Stimulated activated CD4-positive, alpha-beta T cell treated with anti-CD3 and anti-CD28 coated beads, Interleukin-1b, Interleukin-23, amount 100 ng/mL, for 1 hour (primary cell): ENCODE measurements at places on chromosomes 4 and X.

DNA sequence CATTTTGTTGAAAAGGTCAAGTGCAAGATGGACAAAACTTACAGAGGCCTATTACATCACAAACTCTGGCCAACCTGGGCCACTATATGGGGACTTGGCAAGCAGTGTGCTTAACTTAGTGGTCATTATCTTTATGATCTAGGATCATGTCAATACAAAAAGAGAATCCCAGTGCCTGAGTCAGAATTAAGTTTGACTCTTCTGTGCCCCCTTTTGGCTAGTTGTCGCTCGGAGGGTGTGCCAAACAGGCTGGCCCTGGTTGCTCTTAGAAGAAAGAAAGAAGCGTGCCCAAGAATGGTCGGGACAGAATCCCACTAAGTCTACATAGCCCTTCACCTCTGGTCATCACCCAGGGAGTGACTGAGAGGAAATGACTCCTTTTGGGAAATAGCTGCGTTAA is 100.1 kb downstream of the EIF4E start:
- DNase-seq, result peak; percentile 5

DNA sequence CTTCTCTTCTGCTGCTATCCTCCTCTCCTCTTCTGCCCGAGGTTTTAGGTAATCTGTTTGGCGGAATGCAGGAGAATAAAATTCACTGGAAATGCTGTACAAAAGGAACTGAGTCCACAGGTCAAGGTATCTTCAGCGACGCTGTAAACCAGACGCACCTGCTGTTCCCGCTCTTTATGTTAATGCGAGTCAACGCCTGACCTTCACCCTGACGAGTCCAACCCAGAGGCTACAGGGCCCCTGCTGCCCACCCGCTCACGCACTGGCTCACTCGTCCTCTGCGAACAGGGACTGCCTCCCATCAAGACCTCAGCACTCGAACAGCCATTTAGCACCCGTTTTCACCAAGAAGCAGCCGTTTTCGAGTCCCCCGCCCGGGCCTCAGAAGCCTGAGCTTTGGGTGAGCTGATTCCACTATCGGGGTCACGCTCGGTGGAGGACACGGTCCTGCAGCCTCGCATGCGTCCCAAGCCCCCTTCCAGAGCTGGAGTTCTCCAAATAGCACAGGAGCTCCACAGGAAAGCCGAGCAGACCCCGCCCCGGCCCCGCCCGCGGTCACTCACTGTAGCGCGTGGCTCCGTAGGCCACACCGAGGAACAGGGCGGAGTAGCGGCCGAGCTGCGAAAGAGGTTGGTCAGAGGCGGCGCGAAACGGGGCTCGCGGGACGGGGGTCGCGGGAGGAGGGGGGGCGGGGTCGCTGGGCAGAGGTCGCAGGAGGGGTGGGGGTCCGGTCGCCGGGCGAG is 556 bp downstream of the ATP5ME start:
- no peak for DNase-seq

- no peak for DNase-seq
Measured at GRCh38 chr4:6951880-6952381, 42.3 kb downstream of the TBC1D14 start.

- no peak for DNase-seq
Measured at GRCh38 chr4:90904021-90904420, 776.8 kb downstream of the CCSER1 start.

- DNase-seq, result no peak
Measured at GRCh38 chrX:150769408-150769807, 76.2 kb downstream of the MTMR1 start.

- no peak for DNase-seq
Measured at GRCh38 chr4:186844059-186844681, 120.5 kb upstream of the FAT1 start.

GRCh38 chr4:47442980-47443379 is 20.5 kb downstream of the COMMD8 start:
- no peak for DNase-seq

- DNase-seq, result no peak
Measured at GRCh38 chrX:14697451-14697850, 168.1 kb downstream of the GLRA2 start.

DNA sequence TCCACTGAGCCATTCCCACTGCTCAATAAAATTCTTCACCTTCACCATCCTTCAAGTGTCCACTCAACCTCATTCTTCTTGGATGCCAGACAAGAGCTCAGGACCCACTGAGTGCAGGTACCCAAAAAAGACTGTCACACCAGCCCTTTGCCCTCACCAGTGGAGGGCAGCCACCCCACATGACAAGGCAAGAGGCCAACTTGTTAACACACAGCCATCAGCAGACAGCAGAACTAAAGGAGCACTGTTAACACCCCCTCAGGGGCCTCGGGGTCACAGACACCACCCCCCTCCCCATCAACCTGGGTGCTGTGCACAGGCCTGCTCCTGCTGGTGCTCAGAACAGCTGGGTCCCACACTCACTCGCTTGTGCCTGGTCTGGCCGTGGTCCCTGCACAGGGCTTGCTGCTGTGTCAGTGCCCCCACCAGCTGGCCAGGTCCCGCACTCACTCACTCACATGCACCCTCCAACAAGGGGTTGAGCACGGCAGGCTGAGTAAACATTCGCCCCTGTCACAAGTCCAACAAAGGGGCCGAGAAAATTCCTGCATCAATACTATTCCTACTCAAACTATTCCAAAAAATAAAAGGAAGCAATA is 54.1 kb downstream of the ATRX start:
- DNase-seq, result no peak

GRCh38 chrX:1262369-1262768 is 6.2 kb upstream of the CSF2RA start:
- DNase-seq, result no peak

DNA sequence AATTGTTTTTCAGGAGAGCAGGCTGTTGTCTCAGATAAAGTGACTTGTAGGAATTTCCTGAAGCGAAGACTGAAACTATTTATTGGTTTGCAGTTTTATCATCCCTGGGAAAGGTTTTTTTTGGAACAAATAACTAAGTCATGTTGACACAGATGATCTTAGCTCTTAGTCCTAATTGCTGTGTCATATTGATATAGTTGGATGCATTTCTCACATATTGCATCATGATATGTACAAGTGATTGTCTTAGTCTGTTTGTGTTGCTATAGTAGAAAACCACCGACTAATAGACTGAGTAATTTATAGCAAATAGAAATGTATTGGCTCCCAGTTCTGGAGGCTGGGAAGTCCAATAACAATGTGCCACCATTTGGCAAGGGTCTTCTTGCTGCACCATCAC is 397.5 kb upstream of the PPP1R2C start:
- no peak for DNase-seq

DNA sequence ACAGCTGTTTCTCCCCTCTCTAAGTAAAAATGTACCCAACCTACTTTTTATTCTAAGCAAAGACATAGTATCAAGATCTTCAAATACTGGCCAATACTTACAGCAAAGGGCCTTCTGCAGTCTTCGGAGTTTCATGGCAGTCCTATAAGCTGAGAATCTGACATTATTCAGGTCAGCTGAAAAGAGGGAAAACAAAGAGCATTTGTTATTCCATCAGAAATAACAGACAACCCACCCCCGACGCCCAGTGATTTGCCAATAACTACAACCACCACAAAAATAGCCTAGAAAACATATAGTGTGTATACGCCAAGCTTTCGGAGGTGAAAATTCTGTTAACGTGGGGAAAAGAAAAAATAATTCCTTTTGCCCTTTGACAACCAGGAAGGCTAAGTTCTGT is 151.1 kb upstream of the FTHL17 start:
- DNase-seq, result no peak

DNA sequence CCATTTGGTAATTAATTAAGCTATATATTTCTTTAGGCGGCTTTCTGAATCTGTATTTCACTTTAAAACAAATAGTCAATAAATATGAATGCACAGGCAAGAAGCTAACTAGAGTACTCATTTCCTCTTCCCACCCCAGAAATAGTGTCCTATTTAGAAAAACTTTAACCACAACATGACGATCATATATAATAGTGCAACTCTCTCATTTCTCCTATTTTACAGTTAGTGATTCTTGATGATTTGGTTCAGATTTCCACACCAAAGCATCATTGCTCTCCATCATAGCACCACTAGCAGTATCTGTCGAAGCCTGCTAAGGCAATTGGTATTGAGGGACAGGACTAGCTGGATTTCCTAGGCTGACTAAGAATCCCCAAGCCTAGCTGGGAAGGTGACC is 184.0 kb upstream of the GALNTL6 start:
- no peak for DNase-seq

DNA sequence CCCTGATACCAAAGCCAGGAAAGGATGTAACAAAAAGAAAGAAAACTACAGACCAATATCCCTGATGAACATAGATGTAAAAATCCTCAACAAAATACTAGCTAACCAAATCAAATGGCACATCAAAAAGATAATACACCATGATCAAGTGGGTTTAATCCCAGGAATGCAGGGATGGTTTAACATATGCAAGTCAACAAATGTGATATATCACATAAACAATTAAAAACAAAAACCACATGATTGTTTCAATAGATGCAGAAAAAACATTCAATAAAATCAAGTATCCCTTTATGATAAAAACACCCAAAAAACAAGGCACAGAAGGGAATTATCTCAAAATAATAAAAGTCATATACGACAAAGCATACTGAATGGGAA is 31.5 kb downstream of the ELF2 start:
- DNase-seq, result no peak

- no peak for DNase-seq
Measured at GRCh38 chrX:123906557-123907316, 46.9 kb downstream of the XIAP start.

GRCh38 chrX:37846141-37846540 is 1.2 kb downstream of the DYNLT3 start:
- DNase-seq, result no peak

DNA sequence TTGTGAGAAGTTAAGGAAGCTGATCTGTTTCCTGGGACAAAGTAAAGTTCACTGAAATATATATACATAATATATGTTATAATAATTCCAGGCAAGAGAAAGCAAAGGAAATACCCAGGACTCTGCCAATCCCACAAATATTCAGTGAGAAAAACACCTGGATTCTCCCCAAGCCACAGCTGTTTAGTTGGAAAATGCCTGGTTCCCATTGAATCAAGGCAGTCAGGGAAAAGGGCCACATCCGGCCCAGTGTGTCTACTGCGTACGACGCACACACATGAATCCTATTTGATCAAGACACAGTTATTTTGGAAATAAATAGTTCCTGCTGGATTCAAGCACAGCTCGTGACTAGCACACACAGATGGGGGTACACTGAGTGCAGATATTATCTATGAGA is 6.3 kb upstream of the DCHS2 start:
- DNase-seq, result no peak

- DNase-seq, result no peak
Measured at GRCh38 chr4:39103291-39103690, 41.3 kb downstream of the KLHL5 start.

DNA sequence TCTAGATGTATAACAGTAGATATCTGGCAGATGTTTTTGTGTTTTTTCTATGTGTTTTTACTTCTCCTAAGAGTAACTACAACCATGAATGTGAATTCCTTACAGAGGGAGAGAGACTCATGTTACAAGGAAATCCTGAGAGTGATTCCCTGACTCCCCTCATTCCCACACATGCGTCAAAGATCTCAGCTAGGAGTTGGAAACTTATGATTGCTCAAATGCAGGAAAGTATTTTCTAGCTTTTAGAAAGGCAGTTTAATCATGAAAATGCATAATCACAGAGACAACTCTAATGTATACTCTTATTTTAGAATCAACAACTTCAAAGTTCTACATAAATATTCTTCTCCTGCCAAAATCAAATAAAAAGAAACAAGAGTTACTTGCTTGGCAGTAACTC is 121.8 kb downstream of the PDE5A start:
- DNase-seq, result no peak

GRCh38 chrX:20620306-20620705 is 353.6 kb upstream of the RPS6KA3 start:
- no peak for DNase-seq

GRCh38 chr4:188399834-188400233 is 260.6 kb downstream of the TRIML1 start:
- no peak for DNase-seq

- no peak for DNase-seq
Measured at GRCh38 chr4:123495530-123495929, 98.9 kb downstream of the SPRY1 start.

DNA sequence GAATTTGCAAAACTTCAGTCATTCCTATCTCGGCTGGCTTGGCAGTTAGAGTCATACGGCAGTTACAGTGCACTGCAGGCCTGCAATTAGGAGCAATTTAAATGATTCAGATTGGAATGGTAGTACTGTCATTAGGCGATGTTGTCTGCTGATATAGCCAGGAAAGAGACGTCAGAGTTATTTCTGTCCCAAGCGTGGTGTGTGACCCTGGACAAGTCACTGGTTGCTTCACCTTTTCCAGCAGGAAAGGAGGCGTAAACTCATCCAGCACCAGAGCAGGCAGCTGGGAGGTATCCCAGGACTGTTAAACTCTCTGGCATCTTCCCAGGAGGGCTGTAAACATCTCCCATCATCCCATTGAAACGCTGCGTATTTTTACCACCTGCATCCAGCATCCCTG is 836 bp upstream of the LNX1 start:
- DNase-seq, result no peak

- no peak for DNase-seq
Measured at GRCh38 chr4:119526786-119527550, 101.6 kb downstream of the PDE5A start.
